ENCODE measurements at places on chromosomes 1 and 21. TPM values are rescaled to one million over a fixed set of nuclear protein-coding genes. Genes with fewer than 3 reads are reported as not detected.

BEND5 gene
- 0.17 TPM for total RNA-seq

PKNOX1 gene
- total RNA-seq: 6.4 TPM

NR1I3 gene
- 52.3 TPM for total RNA-seq

POLR3GL gene
- total RNA-seq: 12.7 TPM

BOLA1 gene
- total RNA-seq: 10.2 TPM

ZMPSTE24 gene
- total RNA-seq: 24.4 TPM

RAB42 gene
- 1.1 TPM for total RNA-seq

MXRA8 gene
- total RNA-seq: 5.3 TPM

CACNA1S gene
- total RNA-seq: under 0.01 TPM

PLA2G2D gene
- total RNA-seq: 0.08 TPM

PMF1 gene
- total RNA-seq: 24.7 TPM

TDRD5 gene
- not detected for total RNA-seq

DARS2 gene
- total RNA-seq: 9.7 TPM

TSSK3 gene
- 0.50 TPM for total RNA-seq

ZNF697 gene
- 4.5 TPM for total RNA-seq

GRCh38 chr1:26111530-26112406, at the start of gene PDIK1L:
PDIK1L (plus strand) TSS chr1:26111824; CDS start chr1:26114309, 2,485 bp downstream.
- peak; percentile 97 for DNase-seq

- DNase-seq: no peak
Observed at GRCh38 chr1:149846593-149847466, 52.5 kb upstream of the BOLA1 start.

GRCh38 chr1:27343639-27344025, 1.8 kb downstream of the SYTL1 start:
- no peak for DNase-seq

GRCh38 chr1:68976916-68977610, 480.2 kb upstream of the DEPDC1 start:
- no peak for DNase-seq

GRCh38 chr1:6508154-6508815, 16.8 kb upstream of the PLEKHG5 start:
- DNase-seq: no peak

GRCh38 chr1:235502601-235503402, 1.4 kb downstream of the B3GALNT2 start:
- no peak for DNase-seq

GRCh38 chr1:167949785-167950184, 12.9 kb upstream of the MPC2 start:
- no peak for DNase-seq

DNA sequence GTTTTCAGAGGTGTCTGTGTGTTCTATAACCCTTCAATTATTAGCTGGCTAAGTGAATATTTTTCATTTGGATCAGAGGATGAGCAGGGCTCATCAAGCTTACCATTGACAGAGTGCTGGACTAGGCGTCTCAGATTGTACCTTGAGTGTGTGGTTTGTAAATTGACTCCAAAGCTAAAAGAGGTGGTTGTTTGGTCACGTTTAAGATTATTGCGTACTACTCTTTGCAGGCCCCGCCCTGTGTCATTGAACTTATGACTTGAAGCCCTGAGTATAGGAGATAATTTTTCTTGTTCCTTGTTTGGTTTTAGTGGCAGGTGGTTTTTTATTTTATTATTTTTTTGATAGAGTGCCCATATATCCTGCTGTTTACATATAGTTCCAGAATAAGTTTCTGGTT, 17.7 kb downstream of the MRPS6 start:
- no peak for DNase-seq

GRCh38 chr1:52554756-52555155, 1.9 kb upstream of the TUT4 start:
- DNase-seq: no peak

DNA sequence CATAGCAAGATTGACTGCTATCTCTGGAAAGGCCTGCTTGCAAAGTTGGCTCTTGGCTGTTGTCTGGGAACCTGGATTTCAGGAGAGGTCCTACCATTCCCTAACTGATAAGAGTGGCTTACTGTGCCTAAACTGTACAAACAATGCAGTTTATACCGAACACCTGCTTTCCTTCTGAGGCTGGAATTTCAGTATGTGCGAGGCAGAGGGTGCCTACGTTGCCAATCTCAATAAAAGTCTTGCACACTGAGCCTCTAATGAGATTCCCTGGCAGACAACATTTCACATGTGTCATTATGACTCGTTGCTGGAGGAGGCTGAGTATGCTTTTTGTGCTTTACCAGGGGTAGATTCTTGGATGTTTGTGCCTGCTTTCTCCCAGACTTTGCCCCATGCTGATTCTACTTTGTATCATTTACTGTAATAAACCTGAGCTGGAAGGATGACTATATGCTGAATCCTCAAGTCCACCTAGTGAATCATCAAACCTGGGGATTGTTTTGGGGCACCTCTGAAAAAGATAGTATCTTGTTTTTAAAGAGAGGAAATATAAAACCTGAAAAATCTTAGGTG, 58.9 kb upstream of the GNG4 start:
- DNase-seq: no peak

DNA sequence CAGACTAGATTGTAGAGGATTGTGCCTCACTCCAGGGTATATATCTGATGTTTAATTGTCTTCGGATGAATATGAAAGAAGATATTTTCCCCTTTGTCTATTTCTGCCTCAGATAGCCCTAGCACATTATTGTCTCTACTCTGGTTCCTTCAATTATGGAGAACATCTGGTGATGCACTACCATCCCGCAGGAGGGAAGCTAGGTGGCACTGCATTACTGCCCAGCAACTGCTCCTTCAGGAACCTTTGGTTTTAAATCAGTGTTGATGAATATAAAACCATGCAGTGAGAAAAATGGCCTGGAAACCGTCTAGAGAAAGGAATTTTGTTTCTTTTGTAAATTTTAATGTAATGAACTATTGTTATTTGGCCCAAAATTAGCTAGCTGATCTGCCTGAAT, 68.5 kb downstream of the GPR88 start:
- no peak for DNase-seq

GRCh38 chr1:78297836-78298235, 192.9 kb upstream of the PTGFR start:
- DNase-seq: no peak

- no peak for DNase-seq
Observed at GRCh38 chr1:210448297-210448892, 119.7 kb downstream of the HHAT start.

DNA sequence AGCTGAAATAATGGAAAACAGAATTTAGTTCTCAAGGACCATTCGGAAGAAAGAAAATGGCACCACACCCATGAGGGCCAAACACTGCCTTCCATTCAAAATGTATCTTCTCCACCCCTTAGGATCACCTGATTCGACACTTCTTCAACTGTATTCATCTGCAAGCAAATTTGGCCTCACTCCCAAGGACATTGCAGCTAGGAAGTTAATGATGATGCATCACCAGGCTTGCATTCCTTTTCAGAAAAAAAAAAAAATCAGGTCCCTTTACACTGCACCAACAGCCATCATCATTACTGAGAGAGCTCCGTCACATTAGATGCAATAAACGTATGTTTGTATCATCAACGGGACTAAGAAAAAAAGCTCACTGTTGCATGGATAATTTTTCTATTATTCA, 368.3 kb downstream of the PCP4 start:
- DNase-seq: no peak

GRCh38 chr21:41108668-41109585, 59.0 kb upstream of the BACE2 start:
- no peak for DNase-seq

- DNase-seq: peak; percentile 44
Observed at GRCh38 chr1:159881622-159882526, 18.1 kb downstream of the CFAP45 start.

DNA sequence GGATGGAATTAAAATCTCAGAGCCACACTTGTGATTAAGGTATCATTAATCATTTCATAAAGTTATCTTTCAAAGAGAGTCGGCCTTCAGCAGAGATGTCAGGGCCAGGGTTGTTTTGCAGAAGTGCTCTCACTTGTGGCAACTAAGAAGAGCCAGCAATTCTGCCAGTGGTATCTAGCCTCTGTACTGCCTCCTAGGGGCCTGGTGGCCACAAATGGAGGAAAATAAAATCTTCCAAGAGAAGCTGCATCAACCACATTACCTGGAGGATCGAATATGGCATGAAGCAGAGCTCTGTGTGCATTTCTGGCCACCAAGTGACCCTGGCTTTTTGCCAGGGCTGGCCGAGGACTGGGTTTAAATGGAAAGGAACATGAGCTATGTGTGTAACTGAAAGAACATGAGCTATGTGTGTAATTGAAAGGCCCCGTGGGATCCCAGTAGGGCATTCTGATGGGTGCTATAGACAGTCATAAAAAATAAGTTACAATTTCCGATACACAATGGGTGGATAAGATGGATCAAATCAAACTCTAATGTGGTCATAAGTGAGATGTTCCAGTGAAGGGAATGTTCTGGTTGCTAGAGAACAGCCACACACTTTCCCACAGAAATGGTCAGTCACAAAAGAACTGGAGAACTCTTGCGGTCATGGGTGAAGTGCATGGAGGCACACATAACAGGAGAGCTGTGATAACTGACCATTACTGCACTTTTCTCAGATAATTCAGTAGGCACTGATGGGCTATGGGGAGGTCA, 335.8 kb downstream of the CAMTA1 start:
- DNase-seq: no peak

DNA sequence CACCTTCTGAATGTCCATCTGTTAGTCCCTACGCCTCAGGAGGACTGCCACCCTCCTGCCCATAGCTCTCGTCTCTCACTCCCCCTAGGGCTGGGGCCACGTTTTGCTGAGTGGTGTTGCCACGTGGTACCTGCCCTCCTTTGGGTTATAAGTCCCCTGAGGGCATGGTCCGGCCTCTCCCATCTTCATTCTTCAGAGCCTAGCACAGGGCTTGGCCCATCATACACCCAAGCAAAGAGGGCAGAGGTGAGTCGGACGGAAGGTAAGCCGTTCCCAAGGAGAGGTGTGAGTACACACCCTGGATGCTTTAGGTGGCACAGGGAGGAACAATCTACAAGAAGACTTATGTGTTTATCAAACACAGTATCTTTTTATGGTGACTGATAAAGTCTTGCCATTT, 10.9 kb downstream of the PADI2 start:
- no peak for DNase-seq

GRCh38 chr1:245411245-245412036, 256.7 kb downstream of the KIF26B start:
- DNase-seq: no peak

DNA sequence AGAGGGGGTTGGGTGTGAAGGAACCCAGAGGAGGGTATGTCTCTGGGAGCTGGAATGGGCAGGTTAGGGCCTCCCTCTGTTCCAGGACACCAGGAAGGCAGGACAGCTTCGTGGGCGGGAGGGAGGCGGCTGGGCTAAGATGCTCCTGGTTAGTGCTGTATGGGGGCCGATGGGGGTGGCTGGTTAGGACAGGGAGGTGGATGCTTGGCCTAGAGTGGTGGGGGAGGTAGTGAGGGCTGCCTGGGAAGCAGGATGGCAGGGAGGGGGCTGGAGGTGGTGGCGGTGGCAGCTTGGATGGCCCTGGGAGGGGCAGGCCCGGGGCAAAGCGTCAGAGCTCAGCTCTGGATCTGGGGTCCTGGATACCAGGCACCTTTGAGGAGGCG, 6.2 kb upstream of the MMP23B start:
- no peak for DNase-seq

DNA sequence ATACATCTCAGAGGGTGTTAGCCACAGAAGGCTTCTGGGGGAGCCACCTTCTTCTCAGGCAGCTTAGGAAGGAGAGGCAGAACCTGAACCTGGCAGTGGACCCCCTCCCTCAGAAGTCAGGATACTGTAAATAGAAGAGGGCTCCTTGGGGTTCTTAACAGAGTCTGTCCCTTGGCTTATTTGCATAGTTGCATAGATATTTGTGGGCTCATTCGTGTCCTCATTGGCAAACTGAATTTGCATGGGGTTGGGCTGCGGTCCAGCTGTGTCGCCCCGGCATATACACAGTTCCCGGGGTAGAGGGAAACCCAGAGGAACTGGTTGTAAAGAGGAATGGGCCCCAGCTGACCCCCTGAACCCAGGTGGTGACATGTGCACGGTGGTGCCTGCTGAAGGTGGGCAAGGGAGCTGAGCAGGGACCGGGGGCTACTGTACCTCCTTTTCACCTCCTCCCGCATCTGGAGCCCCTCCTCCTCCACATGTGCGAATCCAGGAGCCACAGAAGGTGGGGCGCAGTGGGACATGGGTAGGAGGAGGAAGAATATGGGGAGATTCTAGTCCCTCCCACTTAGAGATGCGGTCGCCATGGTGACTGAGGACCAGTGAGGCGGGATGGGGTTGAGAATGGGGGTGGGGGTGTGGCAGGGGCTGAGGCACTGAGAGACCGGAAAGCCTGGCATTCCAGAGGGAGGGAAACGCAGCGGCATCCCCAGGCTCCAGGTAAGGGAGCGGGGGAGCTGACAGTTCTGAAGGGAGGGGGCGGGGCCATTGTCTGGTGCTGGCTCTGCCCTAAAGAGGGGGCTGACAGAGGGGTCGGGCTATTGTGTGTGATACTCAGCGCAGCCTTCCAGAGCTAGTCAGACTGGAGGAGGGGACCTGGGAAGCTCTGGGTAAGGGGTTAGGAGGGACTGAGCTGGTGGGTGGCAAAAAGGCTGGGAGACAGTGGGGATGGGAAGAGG, 3.7 kb upstream of the SEMA4A start:
- DNase-seq: no peak

All from liver (tissue), 10 donors.